ENCODE measurements at places on chromosomes 13 and 19.

- no peak for DNase-seq
These were observed 176.8 kb upstream of the PCDH20 start for GRCh38 chr13:61592489-61592888.

GRCh38 chr13:26325876-26326275, 71.9 kb downstream of the CDK8 start:
- DNase-seq: no peak

GRCh38 chr19:1862068-1862423, 1.3 kb downstream of the KLF16 start:
- no peak for DNase-seq

DNA sequence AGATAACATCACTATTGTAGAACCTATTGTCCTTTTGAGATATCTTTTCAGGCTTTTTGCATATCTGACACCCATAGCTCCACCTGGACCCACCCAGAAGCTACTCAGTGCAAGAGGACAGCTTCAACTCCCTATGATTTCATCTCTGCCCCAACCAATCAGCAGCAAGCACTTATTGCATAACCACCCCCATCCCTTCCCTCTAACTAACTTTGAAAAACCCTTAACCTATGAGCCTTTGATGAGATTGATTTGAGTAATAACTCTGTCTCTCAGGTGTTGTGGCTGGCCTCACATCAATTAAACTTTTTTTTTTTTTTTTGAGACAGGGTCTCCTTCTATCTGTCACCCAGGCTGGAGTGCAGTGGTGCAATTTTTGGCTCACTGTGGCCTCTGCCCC, 13.4 kb upstream of the MTRF1 start:
- no peak for DNase-seq

DNA sequence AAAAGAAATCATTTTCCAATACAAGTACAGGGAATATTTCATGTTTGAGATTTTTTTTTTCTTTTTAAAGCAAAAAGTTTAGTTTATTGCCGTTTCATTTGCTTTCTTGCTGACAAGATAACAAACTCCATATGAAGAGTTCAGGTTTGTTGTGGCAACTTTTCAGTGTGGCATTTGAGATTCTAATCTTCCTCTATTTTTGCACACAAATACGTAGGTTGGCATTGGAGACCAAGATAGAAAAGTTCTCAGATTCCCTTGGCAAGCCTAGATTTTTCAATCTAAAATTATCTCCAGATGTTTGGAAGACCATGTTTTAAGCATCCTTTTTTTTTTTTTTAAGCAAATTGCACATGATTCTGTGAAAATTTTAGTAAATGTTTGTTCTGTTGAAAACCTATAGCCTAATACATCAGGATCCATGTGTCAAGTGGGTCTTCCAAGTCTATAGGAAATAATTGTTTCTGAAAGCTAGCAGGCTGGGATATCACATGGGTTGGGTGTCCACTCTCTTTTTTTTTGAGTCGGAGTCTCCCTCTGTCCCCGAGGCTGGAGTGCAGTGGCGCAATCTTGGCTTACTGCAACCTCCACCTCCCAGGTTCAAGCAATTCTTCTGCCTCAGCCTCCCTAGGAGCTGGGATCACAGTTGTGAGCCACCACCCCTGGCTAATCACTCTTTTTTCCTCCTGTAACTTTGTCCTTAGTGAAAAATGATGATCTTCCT, 2.6 kb downstream of the GARRE1 start:
- DNase-seq: no peak

- no peak for DNase-seq
These were observed 105.3 kb downstream of the SLC10A2 start for GRCh38 chr13:102960959-102961358.

GRCh38 chr13:76516586-76516985, 369.6 kb downstream of the KCTD12 start:
- DNase-seq: no peak

GRCh38 chr19:15508035-15508710, at the start of gene CYP4F22:
Gene CYP4F22, plus strand, starts transcription at chr19:15508525. Its CDS starts 16,812 bp downstream, at chr19:15525337.
- no peak for DNase-seq

DNA sequence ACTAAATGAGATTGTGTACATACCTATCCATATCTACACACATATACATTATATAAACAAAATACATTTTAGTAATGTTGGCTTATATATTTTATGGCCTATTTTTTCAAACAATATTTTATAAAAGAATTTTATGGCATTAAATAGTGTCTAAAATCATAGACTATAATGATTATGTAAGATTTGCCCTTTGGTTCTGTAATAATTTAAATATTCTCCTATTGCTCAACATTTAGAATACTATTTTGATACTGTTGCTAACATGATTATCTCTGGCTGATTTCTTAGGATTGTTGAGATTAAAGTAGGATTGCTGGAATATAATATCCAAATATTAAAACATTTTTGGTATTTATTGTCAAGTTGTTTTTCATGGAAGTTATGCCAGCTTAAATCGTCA, 565.2 kb upstream of the GPC6 start:
- DNase-seq: no peak

DNA sequence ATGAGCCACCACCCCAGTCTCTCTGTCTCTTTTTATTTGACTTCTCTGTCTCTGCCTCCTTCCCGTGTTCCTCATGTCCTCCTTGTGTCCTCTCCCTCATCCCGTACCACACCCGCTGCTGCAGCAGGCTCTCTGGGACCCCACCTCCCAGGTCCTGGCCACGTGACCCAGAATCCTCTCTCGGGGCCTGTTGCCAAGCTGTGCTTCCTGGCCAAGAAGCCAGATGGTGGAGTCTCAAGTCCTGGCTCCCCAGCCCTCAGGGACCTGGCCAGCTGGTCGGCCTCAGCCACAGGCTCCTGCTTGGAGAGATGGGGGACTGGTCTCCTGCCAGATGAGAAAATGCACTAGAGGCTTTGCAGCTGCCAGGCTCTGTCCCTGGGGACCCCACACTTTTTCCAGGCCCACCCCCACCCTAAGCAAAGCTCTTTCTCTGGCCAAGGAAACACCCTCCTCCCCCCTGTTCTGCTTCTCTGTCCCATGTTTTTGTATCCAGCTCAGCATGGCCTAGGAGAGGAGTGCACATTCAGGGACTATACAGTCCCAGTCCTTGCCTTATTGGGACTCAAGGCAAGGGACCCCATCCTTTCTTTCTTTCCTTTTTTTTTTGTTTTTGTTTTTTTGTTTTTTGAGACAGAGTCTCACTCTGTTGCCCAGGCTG, 34.3 kb upstream of the SHKBP1 start:
- DNase-seq: no peak

DNA sequence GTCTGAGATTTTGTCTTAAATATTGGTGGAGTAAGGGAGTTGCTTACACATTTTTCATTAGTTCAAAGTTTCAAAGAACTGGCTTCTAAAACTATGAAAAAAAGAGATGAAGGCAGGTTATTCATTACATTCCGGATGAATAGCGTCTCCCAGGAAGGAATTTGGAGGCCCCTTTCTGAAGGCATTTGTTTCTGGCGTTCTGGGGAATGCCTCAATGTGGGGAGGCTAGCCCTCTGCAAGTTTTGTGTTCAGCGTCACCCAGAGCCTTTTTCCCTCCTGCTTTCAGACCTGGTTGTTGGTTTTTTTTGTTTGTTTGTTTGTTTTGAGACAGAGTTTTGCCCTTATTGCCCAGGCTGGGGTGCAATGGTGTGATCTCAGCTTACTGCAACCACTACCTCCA, 21.0 kb downstream of the FAM124A start:
- no peak for DNase-seq

DNA sequence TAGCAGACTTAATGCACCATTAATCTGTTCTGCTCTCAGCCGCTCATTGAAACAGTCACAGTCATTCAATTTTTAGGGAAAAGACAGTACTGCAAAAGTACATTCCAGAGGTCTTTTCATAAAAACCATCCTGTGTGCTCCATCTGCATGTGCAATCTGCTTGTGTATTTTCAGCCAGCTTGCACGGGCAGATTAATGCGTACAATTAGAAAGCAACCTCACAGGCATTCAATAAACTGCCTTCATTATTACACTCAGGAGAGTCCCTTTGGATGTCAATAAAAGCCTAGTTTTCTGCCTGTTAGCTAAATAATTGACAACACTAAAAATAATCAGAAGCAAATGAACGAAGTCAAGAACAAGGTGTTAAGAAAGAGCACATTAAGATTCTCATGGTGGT, 41.9 kb downstream of the EPSTI1 start:
- DNase-seq: no peak

DNA sequence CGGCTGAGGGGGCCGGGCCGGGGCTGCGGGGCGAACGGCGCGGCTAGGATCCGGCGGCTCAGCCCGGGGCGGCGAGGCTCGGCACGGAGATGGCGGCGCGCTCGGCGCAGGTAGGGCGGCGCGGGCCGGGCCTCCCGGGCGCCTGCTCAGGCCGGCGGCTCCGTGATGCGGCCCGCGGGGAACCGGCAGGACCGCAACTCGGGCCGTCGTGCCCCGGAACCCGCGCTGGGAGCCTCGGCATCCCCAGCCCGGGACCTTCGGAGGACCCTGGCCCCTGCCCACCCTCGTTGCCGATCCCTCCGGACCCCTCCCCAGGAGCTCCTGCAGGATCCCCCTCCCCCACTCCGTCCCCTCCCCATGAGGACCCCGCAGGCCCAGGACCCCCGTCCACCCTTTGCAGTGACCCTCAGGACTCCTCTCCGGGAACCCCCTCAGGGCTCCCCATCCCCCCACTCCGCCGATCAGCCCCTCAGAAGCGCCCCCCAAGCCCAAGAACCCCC, 304 bp downstream of the EVI5L start:
- DNase-seq: no peak

GRCh38 chr13:71613066-71613745, 253.8 kb downstream of the DACH1 start:
- DNase-seq: no peak

DNA sequence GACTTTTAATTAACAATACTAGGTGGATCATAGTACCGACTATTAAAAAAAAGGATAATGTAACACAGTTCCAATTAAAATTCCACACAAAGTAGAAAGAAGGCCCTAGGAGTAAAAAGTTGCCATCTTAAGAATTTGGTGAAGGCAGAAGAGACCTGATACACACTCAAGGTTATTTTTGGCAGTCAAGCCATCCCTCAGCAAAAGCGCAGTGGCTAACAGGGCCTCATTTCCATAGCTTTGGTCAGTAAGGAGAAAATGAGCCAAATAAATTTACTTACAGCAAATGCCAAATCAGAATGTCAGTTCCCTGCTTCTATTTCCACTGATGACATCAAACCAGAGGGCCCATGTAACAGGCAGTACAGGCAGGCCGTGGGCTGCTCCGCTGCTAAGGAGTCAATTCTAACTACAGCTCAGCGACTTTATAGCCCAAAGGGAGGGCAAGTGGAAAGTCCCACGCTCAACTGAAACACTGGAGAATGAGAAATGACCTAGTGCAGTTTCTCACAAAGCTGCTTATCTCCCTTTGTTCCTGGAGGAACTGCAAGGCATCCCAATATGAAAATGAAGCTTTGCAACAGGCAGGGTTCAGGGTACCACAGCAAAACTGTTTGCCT, 6.3 kb downstream of the ARGLU1 start:
- no peak for DNase-seq

- no peak for DNase-seq
These were observed 2.4 kb downstream of the COX7A1 start for GRCh38 chr19:36149673-36150406.

GRCh38 chr13:36986462-36987240, 12.5 kb downstream of the ALG5 start:
- no peak for DNase-seq

DNA sequence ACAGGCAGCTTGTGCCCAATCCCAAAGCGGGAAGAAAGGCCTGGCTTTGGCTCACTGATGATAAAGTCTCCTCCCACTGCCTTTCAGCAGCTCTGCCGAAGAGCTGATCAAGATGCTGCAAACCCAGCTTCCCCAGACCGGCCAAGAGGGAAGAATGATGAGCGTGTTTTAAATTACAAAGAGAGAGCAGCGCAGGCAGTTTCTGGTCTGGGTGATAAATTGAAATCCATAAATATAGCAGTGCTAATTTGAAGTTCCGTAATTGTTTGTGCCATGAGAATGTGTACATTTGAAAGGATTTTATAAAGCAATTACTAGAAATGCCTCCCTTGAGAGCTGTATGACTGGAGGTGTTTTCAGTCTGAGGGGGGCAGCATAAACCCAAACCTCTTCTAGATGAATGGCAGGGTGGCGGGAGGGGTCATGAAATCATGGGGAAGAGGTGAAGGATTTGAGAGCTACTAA, 171.8 kb downstream of the STK24 start:
- DNase-seq: peak; percentile 56

- no peak for DNase-seq
These were observed 120.7 kb upstream of the RNF113B start for GRCh38 chr13:98297745-98298144.

GRCh38 chr19:8089664-8090601, 37.4 kb downstream of the CCL25 start:
- DNase-seq: no peak

GRCh38 chr19:29371251-29372090, 154.3 kb upstream of the VSTM2B start:
- no peak for DNase-seq

- no peak for DNase-seq
These were observed 491.3 kb downstream of the DIAPH3 start for GRCh38 chr13:59672445-59672844.

DNA sequence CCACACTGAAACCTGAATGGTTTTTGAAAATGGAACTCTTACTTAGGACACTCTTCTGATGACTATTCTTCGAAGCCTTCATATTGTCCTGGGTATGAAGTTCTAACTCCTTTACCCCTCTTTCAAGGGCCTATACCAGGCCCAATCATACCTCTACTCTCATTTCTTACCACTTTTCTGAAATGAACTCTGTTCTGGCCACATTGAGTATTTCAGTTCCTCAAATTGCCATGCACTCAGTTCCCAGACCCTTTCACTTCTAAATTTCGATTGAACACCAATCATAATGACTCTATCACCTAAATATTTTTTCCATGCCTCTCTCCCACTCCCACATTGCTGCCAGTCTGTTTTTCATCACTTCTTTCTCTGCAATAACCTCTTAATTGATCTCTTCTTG, 53.7 kb downstream of the LACC1 start:
- DNase-seq: no peak

DNA sequence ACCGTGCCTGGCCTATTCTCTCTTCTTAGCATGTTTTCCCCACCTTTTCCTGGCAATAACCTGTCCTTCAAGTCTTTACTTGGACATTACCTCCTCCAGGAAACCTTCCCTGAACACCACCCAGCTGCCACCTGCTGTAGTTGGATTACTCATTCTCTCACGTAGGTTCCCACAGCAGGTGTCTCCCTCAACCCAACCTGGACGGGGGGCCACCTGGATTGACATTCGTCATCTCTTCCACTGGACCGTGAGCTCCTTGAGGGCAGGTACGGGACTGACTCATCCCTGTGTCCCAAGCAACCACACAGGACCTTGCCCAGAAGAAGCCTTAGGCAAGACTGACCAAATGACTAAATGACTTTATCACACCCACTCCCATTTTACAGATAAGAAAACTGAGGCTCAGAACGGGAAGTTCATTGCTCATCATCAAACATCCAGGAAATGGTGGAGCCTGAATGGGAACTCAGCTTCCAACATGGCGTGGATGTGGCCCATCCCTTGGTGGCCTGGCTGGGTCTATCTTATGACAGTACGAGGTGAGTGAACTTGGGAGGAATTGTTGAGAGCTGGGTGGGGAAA, 3.5 kb upstream of the KLK6 start:
- no peak for DNase-seq
